Germinal center (tissue), 1 donor: ENCODE measurements at places on chromosomes 3 and 15.

GRCh38 chr3:57694146-57694545 is 1.3 kb upstream of the DENND6A start:
- no peak for DNase-seq

DNA sequence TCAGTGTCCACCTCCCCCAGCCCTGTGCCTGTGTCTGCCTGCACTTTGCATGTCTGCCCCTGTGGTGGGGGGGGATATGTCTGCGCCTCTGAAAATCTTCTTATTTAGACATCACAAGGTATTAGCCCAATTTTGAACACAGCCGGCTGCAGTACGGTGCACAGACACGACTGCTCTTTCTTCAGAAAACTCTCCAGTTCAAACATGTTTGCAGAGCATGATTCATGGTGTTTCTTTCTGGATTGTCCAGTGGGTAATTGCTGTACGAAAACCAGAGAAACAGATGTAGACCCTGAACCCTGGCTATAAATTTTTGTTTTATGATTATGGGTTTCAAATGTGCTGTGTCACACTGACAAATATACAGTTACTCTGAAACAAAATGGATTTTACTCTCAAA is 3.4 kb upstream of the RARB start:
- DNase-seq = no peak

DNA sequence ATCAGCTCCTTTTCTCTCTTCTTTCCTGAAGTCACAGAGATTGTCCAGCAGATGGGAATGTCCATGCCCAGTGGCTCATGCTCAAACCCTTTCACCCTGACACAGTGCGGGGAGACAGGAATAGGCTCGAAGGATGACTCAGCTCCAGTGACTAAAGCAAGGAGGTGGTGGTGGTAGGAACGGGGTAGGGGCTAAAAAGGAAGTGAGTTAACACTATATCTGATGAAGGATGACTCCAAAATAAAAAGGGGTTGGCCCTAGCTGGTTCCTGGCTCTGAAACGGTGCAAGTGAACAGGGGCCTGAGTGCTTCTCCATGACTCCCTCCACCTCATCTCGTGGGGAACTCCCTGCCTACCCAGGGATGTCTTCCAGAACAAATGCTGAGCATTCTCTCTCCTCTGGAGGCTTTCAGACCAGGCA is 167.4 kb upstream of the LPP start:
- no peak for DNase-seq

- DNase-seq = no peak
Observed at GRCh38 chr3:82186017-82186416, 424.6 kb upstream of the GBE1 start.
